ENCODE measurements at places on chromosomes 7 and 10.
A peak's percentile ranks its signal among the peaks of the same experiment; 100 is the strongest.

- DNase-seq: peak; percentile 17
Measured at GRCh38 chr10:131928248-131929095, 27.7 kb downstream of the PPP2R2D start.

- DNase-seq: no peak
Measured at GRCh38 chr10:103968441-103969391, 1.8 kb downstream of the SLK start.

DNA sequence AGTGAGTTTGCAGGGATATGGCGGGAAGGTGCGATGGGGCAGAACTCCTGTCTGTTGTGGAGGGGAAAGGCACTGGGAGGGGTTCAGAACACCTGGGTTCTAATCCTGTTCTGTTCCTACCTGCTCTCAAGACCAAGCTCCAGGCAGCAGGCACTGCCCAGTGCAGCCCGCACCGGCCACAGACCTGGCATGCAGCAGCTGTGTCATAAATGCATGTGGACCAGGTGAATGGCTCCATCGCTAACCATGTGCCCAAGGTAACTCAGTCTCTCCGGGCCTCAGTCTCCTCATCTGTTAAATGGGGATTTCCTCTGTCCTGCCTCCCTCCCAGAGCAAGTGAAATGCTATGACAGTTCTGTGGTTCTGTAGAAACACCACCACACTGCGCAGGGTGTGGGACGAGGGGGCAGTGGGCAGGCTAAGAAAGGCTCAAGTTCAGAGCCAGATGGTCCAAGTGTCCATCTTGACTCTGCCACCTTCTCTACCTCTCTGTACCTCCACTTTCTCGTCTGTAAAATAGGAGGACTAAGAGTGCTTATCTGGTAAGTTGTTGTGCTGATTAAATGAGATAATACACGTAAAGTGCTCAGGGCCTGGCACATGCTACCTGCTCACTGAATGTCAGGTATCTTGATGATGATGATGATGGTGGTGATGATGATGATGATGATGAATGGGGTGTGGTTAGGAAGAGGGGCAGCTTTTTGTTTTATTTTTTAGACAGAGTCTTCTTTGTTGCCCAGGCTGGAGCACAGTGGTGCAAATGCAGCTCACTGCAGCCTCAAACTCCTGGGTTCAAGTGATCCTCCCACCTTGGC, 22.9 kb downstream of the ATP6V1F start:
- no peak for DNase-seq

GRCh38 chr7:144086730-144087129, 652 bp downstream of the OR2A12 start:
- DNase-seq: no peak

DNA sequence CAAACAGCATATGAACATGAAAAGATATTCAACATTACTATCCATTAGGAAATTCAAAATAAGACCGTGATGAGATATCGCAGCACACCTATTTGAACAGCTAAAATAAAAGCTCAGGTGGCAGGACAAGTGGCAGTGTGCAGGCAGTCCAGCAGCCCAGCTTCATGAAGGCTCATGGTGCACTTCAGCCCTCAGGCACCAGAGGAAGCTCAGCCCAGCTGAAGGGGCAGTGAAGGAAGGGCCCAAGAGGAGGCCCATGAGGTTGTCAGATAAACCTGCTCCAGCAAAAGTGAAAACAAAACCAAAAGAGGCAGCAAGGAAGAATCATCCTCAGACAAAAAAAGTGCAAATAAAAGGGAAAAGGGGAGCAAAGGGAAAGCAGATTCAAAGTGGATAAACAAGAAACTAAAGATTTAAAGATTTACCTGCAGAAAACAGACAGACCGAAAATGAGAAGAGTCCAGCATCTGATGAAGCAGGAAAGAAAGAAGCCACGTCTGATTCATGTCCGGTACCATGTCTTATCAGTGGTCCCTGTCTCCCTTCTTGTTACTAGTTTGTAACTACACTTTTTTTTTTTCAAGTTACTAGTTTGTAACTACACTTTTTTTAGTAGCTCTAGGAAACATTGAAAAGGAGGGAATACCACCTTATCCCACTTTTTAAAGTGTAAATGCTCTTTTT, 15.0 kb upstream of the FAM24B start:
- no peak for DNase-seq

DNA sequence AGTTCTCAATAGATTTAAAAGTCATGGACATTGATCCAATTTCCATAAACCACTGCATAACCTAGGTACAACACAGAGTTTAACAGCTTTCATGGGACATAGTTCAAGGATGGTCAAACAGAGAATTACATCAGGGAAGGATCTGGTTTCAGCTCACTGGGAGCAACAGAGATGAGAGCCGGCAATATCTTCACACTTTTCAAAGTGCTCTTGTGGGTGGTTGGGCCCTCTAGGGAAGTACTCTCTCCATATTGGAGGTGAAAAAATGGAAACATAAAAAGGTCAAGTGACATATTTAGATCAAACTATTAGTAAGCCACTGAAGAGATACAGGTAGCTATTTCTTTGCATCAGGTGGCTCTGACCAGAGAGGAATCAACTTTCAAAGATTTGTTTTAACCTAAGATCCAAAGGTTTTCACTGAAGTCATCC, 61.8 kb upstream of the LRRN3 start:
- no peak for DNase-seq

- DNase-seq: no peak
Measured at GRCh38 chr10:71233482-71233892, 21.1 kb downstream of the UNC5B start.

- DNase-seq: peak; percentile 60
Measured at GRCh38 chr7:117323851-117324711, 1.2 kb upstream of the WNT2 start.

- DNase-seq: no peak
Measured at GRCh38 chr10:96317067-96317833, 13.0 kb downstream of the DNTT start.

- no peak for DNase-seq
Measured at GRCh38 chr7:55491346-55491745, 81.0 kb downstream of the VOPP1 start.

DNA sequence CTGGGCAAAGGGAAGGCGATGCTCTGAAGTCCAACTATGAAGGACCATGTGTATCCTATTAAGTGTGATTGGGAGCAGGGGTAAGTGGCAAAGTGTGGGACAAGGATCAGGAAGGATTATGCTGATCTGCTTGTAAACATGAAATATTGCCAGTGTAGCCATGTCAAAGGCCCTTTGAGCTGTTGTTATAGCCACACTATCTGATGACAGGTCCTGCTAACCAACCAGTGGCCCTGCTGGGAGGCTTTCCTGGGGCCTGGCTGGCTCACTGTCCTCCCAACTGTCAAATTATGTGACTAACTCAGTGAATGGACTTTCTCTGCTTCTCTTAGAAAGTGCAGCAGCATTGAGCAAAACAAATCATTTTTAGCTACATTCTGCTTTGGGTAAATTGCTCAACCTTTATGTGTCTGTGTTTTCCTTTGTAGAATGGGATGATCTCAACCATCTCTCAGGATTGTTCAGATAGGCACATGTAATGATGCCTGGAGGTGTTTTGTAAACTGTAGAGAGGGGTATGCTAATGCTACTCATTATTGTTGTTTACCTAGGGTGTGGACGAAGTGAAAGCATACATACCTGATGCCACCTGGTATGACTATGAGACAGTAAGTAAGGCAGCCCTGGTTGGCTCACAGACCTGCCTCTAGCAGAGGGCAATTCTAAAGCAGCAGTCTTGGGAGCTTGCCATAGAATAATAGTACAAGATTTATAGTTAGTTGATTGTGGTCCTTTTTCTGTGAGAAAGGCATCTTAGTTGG, 47.4 kb downstream of the MGAM2 start:
- no peak for DNase-seq

GRCh38 chr10:99858849-99859248, 76.4 kb downstream of the ABCC2 start:
- no peak for DNase-seq

DNA sequence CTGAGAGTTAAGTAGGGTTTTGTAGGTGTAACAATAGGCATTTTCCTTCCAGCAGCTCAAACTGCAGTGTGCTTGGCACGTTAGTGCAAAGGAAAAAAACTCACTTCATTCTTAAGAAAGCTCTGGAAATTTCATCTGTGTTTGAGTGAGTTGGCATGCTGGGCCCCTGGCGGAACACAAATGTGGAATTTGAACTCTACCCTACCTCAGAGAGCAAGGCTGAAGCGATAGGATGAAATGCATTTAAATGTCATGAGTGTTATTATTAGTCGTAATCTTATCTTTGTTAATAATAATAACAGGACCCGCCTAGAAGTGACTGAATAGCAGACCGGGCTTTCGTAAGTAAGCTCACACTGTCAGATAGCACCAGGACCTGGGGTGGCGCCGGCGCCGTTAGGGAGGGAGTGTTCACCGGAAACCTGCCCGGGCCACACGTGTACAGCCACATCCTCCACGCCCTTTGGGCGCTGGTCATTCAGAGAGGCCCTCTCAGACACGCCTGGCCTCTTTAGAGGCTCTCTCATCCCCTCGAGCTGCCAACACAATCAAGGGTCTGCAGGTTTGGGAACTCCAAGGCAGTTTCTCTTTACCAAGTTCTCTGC, 63.5 kb downstream of the GRK5 start:
- no peak for DNase-seq

DNA sequence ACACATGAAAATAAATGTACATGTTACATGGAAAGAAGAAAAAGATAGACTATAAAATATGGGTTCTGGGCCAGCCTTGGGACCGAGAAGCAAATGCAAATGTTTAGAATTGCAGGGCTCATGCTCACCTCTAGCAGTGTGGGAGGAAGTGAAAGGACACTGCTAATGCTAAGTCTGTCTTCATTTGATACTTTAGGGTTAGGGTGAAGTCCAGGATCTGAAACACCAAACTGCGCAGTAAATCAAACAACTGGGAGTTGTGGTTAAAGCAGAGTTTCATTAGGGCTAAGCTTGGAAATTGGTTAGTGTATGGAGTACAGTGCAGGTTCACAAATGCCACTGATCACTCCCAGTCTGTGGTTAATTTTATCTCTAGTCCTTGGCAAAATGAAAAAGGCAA, 73.2 kb upstream of the PDK4 start:
- DNase-seq: no peak

DNA sequence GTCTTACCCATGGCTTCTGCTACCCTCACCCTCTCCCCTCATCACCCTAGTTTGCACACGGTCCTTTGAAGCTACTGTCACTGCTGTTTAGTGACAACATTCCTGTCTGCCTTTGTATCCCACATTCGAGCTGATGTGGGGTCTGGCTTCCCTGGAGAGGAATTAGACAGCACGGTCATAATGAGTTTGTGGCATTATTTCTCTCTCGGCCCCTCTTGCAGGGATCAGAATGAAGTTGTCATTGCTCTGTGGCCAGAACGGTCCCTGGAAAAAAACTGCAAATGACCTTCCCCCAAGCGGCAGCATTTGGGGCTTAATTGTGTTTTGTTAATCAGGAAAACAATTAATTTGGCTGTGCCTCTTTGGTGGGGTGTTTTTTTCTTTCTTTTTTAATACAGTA, 317.2 kb upstream of the PODXL start:
- no peak for DNase-seq

DNA sequence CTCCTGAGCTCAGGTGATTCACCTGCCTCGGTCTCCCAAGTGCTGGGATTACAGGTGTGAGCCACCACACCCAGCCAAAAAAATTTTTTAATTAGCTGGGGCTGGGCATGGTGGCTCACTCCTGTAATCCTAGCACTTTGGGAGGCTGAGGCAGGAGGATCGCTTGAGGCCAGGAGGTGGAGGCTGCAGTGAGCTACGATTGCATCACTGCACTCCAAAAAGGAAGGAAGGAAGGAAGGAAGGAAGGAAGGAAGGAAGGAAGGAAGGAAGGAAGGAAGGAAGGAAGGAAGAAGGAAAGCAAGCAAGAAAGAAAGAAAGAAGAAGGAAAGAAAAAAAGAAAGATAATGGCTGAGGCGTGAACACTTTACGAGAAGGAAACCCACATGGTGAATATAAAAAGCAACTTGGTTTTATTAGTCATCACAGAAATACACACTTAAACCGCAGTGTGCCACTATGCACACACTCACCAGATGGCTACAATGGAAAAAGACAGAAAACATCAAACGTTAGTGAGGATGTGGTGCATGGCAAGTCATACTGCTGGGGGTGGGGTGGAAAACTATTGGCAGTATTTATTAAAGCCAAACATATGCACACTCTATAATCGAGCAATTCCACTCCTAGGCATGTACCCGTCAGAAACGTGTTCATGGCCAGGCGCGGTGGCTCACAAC, 4.4 kb upstream of the CCL26 start:
- DNase-seq: peak; percentile 96

GRCh38 chr7:80136261-80137055, 1.8 kb downstream of the GNAI1 start:
- peak; percentile 49 for DNase-seq

Data from fibroblast of skin of abdomen (primary cell).